ENCODE measurements at places on chromosomes 4 and X.

GRCh38 chr4:12447451-12447850 is 1018.8 kb upstream of the HS3ST1 start:
- no peak for DNase-seq

DNA sequence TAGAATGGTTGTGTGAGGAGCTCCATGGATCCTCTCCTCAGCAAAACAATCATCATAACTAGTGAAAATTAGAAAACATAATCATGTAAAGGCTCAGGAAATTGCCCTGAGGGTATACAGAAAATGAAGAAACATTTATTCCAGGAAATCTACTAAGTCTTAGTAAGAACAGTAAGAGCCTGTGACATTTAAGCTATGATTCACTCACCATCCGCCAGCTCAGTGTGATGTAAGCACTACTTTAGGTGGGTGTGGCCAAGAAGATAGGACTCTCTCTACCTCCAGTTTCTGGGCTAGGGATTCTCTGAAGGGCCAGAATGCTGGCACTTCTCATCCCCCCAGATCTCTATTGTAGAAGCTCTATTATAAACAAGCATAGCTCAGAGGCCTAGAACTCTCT is 147.5 kb downstream of the DLG3 start:
- DNase-seq = no peak

- no peak for DNase-seq
Measured at GRCh38 chrX:20499763-20500162, 233.1 kb upstream of the RPS6KA3 start.

DNA sequence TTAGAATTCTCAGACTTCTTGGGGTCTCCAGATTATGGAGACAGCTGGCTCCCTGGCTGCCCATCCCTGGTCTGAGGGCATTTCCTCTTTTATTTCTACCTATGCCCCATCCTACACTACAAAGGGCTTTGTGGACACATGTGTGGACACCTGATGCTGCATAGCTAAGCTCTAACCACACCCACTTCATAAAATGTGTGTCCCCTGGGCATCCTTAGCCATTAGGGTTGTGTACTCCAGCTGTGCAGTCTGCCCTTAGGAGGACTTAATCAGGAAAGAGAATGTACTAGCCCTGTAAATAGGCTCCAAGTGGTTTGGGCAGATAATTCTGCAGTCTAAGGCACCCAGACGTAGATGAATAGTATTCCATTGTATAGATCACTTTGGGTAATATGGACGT is 47.0 kb downstream of the COQ2 start:
- DNase-seq = no peak

GRCh38 chr4:170420255-170420693 is 330.5 kb upstream of the AADAT start:
- DNase-seq = no peak

GRCh38 chrX:71109051-71109450 is 2.3 kb downstream of the IL2RG start:
- no peak for DNase-seq

GRCh38 chrX:132778917-132779316 is 179.5 kb downstream of the HS6ST2 start:
- DNase-seq = peak; percentile 6

- DNase-seq = no peak
Measured at GRCh38 chr4:138256608-138257007, 14.5 kb upstream of the SLC7A11 start.

DNA sequence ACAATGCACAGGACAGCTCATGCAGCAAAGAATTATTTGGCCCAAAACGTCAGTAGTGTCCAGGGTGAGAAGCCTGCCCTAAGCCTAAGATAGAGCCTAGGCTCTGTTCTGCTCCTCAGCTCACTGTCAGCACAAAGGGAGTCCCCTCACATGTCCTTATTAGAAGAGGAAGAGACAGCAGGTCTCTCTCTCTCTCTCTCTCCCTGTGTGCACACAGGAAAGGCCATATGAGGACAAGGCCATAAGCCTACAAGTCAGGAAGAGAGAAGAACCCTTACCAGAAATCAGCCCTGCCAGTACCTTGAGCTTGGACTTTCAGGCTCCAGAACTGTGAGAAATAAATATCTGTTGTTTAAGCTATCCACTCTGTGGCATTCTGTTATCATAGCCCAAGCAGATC is 20.4 kb downstream of the FAM184B start:
- no peak for DNase-seq

- DNase-seq = no peak
Measured at GRCh38 chr4:7970361-7970946, 30.8 kb upstream of the AFAP1 start.

- peak; percentile 6 for DNase-seq
Measured at GRCh38 chr4:177367336-177367735, 57.7 kb downstream of the NEIL3 start.

DNA sequence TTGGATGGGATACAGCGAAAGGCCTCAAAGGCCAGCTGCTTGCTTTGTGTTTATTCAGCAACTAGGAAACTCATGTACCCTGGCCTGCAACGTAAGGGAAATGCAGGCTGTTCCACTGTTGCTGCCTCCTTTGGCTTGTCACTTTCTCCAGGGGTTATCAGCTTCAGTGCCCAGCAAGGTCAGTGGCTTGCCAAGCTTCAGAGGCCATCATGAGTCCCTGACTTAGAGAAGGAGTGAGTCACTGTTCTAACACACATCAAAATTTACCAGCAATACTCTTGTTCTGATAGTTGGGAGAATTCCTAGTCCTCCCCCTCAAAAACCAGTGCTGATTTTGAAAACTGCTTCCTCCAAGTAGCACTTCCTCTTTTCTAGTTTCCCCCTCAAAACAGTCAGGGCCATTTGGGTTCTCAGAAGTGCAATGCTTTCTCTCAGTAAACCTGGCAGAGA is 250.8 kb downstream of the ARHGAP24 start:
- DNase-seq = no peak

GRCh38 chr4:83180431-83180968 is 66.0 kb upstream of the PLAC8 start:
- no peak for DNase-seq

- DNase-seq = no peak
Measured at GRCh38 chr4:14792702-14793227, 209.5 kb upstream of the CPEB2 start.

DNA sequence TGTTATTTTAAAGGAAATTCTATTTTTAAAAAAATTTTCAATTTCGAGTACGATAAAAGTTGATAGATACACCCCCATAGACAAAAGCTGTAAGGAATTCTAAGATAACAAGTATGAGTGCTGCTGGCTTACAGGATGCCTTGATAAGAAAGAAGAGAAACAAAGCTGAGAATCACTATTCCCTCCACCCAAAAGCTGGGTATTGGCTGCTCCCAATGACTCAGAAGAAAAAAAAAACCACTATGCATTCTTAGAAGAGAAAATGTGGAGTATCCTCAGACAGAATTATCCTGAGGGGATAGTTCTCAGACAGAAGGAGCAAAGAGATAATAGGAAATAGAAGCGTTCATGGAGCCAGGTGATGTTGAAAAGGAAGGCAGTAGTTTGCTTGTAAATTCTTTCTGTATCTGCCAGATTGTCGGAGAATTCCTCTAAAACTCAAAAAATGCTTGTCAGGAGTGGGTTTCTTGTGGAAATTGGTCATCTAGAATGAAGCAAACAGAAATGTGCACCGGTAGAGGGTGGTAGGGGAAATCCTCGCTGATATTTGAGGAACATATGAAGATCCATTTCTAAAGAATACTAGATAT is 217.5 kb upstream of the ADAMTS3 start:
- DNase-seq = no peak

DNA sequence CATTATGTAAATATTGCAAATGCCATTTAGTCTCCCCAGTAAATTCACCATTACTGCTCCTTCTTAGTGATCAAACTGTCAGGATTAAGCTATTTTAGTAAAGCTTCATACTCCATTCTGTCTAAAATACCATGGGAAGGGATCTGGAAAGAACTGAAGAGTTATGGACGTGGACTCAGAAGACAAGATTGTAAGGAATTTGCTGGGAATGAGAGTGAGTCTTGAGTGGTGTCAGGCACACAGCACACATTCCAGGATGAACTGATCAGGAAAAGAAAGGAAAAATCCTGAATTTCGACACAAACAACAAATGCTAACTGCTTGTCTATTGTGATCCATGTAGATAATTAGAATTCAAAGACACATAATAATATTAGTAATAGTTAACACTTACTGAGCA is 311.0 kb downstream of the CENPC start:
- no peak for DNase-seq

GRCh38 chr4:93646233-93646930 is 182.2 kb upstream of the ATOH1 start:
- DNase-seq = no peak

GRCh38 chrX:47941423-47941822 is 62.4 kb downstream of the ZNF182 start:
- no peak for DNase-seq

GRCh38 chr4:67436742-67437141 is 108.6 kb downstream of the CENPC start:
- no peak for DNase-seq

GRCh38 chr4:125313497-125313896 is 1.3 kb upstream of the FAT4 start:
- peak; percentile 75 for DNase-seq

DNA sequence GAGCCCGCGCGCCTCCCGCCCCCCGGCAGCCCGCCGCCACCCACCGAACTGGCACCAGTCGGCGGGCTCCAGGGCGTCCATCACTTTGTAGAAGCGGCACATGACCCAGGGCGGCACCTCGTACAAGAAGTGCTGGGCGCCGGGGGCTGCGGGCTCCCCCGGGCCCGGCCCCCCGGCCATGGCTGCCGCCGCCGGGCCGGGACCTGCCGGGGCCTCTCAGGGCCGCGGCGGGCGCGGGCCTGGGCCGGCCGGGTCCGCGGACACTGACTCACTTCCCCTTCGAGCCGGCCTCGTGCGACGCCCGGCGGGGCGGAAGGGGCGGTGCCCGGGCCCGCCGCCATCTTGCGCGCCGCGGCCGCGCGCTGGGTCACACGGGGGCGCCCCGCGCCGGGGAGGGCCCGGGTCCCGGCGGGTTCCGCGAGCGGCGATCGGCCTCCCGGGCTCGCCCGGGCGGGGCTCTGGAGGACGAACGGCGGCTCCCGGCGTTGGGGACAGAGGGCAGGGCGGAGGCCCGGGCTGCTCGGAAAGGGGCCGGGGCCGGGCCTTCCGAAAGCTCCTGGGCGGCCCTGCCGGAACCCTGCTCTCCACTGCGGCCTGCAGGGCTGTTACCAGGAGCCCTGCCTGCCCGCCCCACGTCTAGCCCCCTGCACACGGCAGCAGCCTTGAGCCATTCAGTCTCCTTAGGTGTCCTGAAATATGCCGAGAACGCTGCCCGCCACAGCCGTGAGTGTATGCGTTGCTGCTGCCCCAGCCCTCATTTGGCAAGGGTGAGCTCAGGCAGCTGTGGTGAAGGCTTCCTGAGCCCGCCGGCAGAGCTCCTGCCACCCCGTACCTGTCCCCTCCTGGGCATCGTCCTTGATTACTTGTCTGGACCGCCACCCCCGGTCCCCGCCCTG is at the start of gene IRAK1:
TSS of gene IRAK1 (minus strand) at position 270 of the 896 bp plus-strand sequence. CDS start at position 180, 90 bp downstream.
- DNase-seq = peak; percentile 13

DNA sequence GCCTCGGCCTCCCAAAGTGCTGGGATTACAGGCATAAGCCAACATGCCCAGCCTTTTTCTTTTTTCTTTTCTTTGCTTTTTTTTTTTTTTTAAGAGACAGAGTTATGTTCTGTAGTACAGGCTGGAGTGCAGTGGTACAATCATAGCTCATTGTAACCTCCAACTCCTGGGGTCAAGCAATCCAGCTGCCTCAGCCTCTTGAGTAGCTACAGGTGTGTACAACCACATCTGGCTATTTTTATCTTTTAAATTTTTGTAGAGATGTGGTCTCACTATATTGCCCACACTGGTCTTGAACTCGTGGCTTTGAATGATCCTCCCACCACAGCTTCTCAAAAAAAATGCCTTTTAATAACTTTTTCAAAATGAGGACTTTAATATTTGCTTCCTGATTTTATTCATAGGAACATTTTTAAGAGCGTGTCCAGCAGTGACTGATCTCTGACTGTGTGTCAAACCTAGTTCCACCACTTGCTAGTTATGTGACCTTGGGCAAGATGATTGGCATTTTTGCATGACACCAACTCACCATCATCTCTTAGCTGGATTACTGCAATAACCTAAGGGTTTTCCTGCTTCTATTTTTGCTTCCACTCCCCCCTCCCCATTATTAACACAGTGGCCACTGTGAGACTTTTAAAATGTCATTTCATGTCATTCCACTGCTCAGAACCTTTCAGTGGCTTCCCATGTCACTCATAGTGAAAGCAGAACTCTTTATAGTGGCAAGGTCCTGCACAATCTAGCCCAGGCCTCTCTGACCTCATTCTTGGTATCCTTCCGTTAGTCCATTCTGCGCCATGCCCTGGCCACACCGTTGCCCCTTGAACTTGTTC is 4.5 kb upstream of the TNIP3 start:
- DNase-seq = no peak

- no peak for DNase-seq
Measured at GRCh38 chr4:93184053-93184452, 644.5 kb upstream of the ATOH1 start.

DNA sequence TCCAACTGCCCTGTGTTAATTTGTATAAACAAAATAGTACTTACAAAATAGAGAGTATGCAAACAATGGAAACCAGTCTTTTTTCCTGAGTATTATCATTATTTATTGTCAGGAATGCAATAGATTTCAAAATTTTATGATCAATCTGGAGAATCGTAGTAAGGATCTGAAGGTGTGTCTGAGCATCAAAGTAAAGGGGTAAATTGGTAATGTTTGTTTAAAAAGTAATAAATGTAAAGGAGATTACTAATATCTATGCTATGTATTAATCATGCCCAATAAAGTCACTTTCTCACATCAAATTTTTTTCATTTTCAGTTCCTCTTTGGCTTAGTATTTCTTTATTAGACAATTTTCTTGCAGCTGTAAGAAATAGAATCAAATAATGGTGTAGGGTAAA is 1507.1 kb upstream of the PCDH7 start:
- no peak for DNase-seq

DNA sequence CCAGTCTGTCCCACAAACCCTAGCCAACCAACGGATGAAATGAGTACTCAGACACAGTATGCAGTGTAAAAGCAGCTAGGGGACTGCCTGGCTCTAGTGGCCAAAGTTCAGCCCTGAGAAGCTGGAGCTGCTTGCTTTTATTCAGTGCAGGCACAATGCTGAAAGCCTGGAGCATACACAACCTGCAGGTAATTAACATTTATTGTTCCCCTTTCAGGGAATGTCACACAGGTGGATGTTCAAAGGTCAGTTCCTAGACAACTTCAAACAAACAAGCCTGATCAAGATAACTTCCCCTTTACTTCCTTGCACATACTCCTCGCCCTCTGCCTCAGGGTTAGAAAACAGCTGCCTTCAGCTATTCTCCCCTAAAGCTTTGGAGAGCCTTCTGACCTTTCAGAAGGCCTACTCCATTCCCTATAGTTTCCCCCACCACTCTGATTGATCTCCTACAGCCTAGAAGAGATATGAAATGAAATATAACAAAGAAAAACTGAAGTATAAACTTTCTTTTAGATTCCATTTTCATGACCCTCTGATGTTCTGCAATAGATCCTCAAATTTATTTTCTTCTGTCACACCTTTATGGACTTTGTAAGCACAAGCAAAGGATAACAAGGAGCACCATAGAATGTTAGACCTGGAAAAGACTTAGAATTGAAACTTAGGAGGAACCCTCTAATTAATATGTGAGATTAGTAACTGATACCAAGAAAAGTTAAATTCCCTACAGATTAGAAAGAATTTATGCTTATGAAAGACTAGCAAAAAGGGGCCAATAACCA is 6.8 kb upstream of the DCAF8L1 start:
- no peak for DNase-seq

GRCh38 chr4:100189820-100190642 is at the start of gene DDIT4L:
TSS of gene DDIT4L (minus strand) at chr4:100190468. CDS start at chr4:100189983, 485 bp downstream.
- peak; percentile 24 for DNase-seq

GRCh38 chr4:1523907-1524636 is 117.8 kb upstream of the NKX1-1 start:
- DNase-seq = peak; percentile 76

GRCh38 chr4:38691251-38692008 is 27.4 kb downstream of the KLF3 start:
- DNase-seq = no peak
